Upper lobe of left lung (tissue), 6 donors: ENCODE measurements at places on chromosomes 12 and 14. TPM values are rescaled to one million over a fixed set of nuclear protein-coding genes. Genes with fewer than 3 reads are reported as not detected.

GRCh38 chr12:43306066-43306465 is 245.9 kb downstream of the ADAMTS20 start:
- no peak overlapping the region for H3K4me3 ChIP-seq
- no peak overlapping the region for H3K27ac ChIP-seq
- DNase-seq = no peak
- no peaks in the 10 kb centered on the region for H3K4me1 ChIP-seq

DNA sequence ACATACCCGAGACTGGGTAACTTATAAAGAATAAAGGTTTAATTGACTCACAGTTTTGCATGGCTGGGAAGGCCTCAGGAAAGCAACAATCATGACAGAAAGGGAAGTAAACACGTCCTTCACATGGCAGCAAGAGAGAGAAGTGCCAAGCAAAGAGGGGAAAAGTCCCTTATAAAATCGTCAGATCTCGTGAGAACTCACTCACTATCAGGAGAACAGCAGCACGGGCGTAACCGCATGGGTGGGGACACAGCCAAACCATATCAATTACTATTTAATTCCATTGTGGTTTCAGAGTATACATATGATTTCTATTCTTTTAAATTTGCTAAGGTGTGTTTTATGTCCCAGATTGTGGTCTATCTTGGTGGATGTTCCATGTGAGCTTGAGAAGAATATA is 117.9 kb downstream of the SCAF11 start:
- no peak overlapping the region for H3K27ac ChIP-seq
- H3K36me3 ChIP-seq = no peaks in the 10 kb centered on the region

- no peaks in the 10 kb centered on the region for H3K4me1 ChIP-seq
- no peaks in the 10 kb centered on the region for H3K36me3 ChIP-seq
- H3K27me3 ChIP-seq = no peaks in the 10 kb centered on the region
These were observed 78.5 kb upstream of the RASSF3 start for GRCh38 chr12:64531665-64532334.

Gene RNF31
- total RNA-seq = 62.6 TPM

Gene DAO
- not detected for total RNA-seq

Gene ARHGDIB
- total RNA-seq = 224 TPM

Gene SRGAP1
- total RNA-seq = 4.7 TPM

Gene MAP1LC3B2
- total RNA-seq = 1.5 TPM

Gene COX8C
- total RNA-seq = not detected

Gene TPPP2
- not detected for total RNA-seq
